Tibial nerve (tissue), 4 donors: ENCODE measurements at places on chromosomes 6 and 20.
A peak's percentile ranks its signal among the peaks of the same experiment; 100 is the strongest.

GRCh38 chr6:167050903-167051302, 51.7 kb downstream of the CEP43 start:
- H3K36me3 ChIP-seq, result no peaks in the 10 kb centered on the region
- H3K4me1 ChIP-seq, result no peaks in the 10 kb centered on the region
- H3K4me3 ChIP-seq, result no peak overlapping the region
- no peak for DNase-seq
- H3K27me3 ChIP-seq, result no peaks in the 10 kb centered on the region
- no peak overlapping the region for H3K27ac ChIP-seq

GRCh38 chr20:46145713-46146112, 27.6 kb downstream of the CD40 start:
- H3K36me3 ChIP-seq, result no peaks in the 10 kb centered on the region
- no peaks in the 10 kb centered on the region for H3K4me1 ChIP-seq
- H3K4me3 ChIP-seq, result no peak overlapping the region
- H3K27ac ChIP-seq, result no peak overlapping the region

GRCh38 chr20:2237059-2237458, 58.7 kb upstream of the TGM3 start:
- H3K4me3 ChIP-seq, result no peak overlapping the region
- H3K4me1 ChIP-seq, result peaks cover 20% of the 10 kb centered on the region
- H3K36me3 ChIP-seq, result no peaks in the 10 kb centered on the region
- no peaks in the 10 kb centered on the region for H3K27me3 ChIP-seq

DNA sequence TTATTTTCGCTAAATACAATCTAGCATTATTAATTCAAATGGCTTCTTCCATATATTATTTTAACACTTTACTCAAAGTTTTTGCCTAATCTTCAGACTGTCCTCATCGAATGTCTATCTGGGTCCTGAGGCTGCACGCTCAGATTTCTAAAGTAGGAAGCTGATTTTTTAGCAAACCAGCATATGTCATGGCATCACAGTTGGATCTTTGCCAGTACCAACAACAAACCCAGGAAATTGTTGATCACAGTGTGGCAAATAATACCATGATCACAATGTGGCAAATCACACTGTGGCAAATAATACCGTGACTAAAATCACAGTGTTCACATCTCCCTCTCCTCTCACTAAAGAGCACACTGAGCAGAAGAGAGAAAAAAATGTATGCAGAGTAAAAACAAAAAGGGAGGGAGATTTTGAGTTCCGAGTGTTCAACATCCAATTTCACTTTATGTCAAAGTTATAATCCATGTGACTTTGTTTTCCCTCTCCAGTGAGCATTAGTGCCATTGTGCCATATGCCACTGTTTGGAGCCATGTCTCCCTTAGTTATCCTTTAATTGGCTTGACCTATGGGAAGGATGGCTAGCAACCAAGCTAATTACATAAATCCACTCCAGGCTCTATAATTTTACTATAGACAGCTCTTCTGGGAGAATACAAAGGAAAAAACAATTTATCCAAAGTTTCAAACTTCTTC, 1059.6 kb downstream of the HACE1 start:
- no peaks in the 10 kb centered on the region for H3K27me3 ChIP-seq
- no peak overlapping the region for H3K4me3 ChIP-seq
- H3K4me1 ChIP-seq, result no peaks in the 10 kb centered on the region
- no peak overlapping the region for H3K27ac ChIP-seq
- DNase-seq, result no peak

- H3K27me3 ChIP-seq, result no peaks in the 10 kb centered on the region
- no peak for DNase-seq
- no peak overlapping the region for H3K4me3 ChIP-seq
- H3K4me1 ChIP-seq, result no peaks in the 10 kb centered on the region
Observed at GRCh38 chr6:67643281-67643680, 991.8 kb upstream of the ADGRB3 start.

DNA sequence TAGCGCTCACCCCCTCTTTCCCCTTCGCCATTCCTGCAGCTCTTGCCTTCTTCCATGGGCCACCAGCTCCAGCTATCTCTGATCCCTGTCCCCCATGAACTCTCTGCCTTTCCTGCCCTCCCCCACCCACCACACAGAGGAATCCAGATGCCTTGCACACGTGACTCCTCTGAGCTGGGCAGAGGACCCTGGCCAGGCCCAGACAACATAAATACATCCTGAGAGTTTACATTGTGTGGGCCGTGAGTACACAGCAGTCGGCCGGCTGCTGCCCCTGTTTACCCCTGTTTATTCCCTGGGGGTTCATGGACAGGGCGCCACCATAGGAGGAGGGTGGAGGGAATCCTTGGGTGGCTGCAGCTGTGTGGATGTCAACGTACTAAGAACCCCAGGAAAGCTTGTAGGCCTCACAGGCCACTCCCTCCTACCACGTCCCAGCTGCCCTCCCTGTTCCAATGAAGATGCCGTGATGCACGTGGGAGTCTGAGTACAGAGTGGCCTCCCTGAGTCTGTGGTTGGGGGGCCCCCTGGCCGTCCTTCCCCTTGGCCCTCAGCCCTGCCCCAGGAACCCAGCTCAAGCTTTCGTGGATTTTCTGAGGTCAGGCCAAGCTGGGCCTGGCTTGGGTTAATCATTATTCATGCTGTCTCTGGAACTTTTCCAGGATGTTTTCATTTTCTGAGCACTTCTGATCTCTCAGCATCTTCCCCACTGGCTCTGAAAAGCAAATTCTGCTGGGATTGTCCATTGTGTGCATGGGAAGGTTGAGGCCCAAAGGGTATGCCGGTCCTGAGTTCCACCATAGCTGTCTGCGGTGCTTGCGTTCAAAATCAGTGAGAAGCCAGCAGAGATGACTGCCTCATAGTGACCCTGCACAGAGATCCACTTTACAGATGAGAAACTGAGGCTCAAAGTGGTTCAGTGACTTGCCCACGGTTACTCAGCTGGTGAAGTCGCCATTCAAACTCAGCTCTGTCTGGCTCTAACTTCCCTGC, 136.3 kb downstream of the MRPL14 start:
- H3K4me3 ChIP-seq, result no peak overlapping the region
- H3K36me3 ChIP-seq, result no peaks in the 10 kb centered on the region
- no peak overlapping the region for H3K27ac ChIP-seq
- DNase-seq, result no peak
- H3K27me3 ChIP-seq, result no peaks in the 10 kb centered on the region

- peak; percentile 3 for DNase-seq
- H3K4me3 ChIP-seq, result no peak overlapping the region
- H3K27ac ChIP-seq, result no peak overlapping the region
- H3K27me3 ChIP-seq, result no peaks in the 10 kb centered on the region
- H3K4me1 ChIP-seq, result no peaks in the 10 kb centered on the region
- no peaks in the 10 kb centered on the region for H3K36me3 ChIP-seq
Observed at GRCh38 chr20:47544240-47544639, 42.6 kb downstream of the NCOA3 start.

DNA sequence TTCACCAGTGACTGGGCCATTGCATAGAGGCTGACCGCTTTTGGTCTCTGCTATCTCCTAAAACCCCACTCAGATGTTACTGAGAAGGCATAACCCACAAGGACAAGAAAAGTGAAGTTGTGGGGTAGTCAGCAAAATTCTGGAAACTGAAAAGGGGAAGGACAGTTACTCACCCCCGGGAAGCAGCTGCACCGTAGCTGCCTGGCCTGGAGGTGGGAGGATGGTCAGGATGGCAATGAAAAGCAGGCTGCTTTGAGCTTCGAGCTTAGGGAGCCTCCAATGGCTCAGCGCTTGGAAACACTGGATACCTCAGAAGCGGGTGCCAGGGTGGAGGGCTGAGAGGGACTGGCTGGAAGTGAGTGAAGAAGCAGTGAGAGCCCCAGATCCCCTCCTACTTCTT, 56.0 kb downstream of the KCNK5 start:
- no peak overlapping the region for H3K4me3 ChIP-seq
- H3K27me3 ChIP-seq, result no peaks in the 10 kb centered on the region
- DNase-seq, result no peak
- H3K36me3 ChIP-seq, result no peaks in the 10 kb centered on the region
- H3K27ac ChIP-seq, result no peak overlapping the region
- no peaks in the 10 kb centered on the region for H3K4me1 ChIP-seq

DNA sequence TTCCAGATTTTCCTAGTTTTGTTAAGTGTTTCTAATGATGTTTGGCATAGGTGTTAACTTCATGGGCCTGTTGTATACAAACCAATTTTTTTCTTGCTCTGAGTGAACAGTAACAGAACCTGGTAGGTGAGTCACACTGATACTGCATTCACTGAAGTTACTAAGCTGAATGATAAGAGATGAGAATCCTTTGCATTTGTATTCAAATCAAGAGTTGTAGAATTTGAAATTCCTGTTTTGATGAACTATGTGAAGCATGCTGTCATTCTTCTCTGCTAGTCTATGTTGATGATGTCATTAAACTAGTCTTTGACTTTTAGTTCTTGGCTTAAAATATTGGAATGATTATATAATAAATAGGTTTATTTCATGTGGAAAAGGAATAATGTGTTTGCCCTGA, 37.9 kb downstream of the PTPRA start:
- no peak overlapping the region for H3K27ac ChIP-seq
- H3K4me1 ChIP-seq, result peaks cover 6% of the 10 kb centered on the region
- H3K4me3 ChIP-seq, result no peak overlapping the region
- DNase-seq, result no peak
- H3K27me3 ChIP-seq, result no peaks in the 10 kb centered on the region

GRCh38 chr20:35021063-35021462, 65.4 kb downstream of the MYH7B start:
- no peaks in the 10 kb centered on the region for H3K4me1 ChIP-seq
- DNase-seq, result no peak
- peaks cover 77% of the 10 kb centered on the region for H3K36me3 ChIP-seq
- H3K27me3 ChIP-seq, result no peaks in the 10 kb centered on the region

- no peaks in the 10 kb centered on the region for H3K36me3 ChIP-seq
- no peak overlapping the region for H3K4me3 ChIP-seq
- no peak for DNase-seq
- no peaks in the 10 kb centered on the region for H3K27me3 ChIP-seq
Observed at GRCh38 chr20:6685626-6686025, 81.9 kb upstream of the BMP2 start.

GRCh38 chr20:1182106-1182505, 2.7 kb downstream of the TMEM74B start:
- H3K4me3 ChIP-seq, result no peak overlapping the region
- H3K27me3 ChIP-seq, result peaks cover 28% of the 10 kb centered on the region
- no peak overlapping the region for H3K27ac ChIP-seq

DNA sequence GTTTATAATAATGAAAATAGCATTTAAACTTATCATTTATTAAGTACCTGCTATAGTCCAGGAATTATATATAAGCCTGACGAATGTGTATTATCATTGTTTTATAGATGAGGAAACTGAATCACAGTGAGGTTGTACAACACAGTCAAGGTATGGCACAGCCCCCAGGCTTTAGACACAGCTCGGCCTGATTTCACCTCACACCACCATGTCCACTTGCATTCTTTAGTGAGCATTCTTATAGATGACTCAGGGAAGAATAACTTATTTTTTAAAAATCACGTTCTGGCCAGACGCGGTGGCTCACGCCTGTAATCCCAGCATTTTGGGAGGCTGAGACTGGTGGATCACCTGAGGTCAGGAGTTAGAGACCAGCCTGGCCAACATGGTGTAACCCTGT, 289.0 kb downstream of the SYNE1 start:
- no peaks in the 10 kb centered on the region for H3K4me1 ChIP-seq
- no peak overlapping the region for H3K27ac ChIP-seq
- H3K36me3 ChIP-seq, result peaks cover 94% of the 10 kb centered on the region
- H3K4me3 ChIP-seq, result no peak overlapping the region

DNA sequence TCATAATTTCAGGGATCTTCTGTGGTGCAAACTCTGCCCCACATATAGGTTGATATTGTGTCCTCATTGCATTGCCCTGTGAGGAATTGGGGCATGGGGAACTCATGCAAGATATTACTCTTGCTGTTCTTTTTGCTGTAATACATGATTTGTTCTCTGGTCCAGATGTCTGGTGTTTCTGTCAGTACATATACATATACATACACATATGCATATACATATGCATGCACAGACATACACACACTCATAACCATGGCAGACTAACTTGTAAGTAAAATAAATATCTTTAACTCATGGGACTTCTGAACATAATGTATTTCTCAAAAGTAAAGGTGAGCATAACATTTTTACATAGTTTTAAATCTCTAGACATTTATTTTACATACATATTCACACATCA, 438.3 kb downstream of the CD109 start:
- DNase-seq, result no peak
- no peaks in the 10 kb centered on the region for H3K4me1 ChIP-seq
- H3K36me3 ChIP-seq, result no peaks in the 10 kb centered on the region

DNA sequence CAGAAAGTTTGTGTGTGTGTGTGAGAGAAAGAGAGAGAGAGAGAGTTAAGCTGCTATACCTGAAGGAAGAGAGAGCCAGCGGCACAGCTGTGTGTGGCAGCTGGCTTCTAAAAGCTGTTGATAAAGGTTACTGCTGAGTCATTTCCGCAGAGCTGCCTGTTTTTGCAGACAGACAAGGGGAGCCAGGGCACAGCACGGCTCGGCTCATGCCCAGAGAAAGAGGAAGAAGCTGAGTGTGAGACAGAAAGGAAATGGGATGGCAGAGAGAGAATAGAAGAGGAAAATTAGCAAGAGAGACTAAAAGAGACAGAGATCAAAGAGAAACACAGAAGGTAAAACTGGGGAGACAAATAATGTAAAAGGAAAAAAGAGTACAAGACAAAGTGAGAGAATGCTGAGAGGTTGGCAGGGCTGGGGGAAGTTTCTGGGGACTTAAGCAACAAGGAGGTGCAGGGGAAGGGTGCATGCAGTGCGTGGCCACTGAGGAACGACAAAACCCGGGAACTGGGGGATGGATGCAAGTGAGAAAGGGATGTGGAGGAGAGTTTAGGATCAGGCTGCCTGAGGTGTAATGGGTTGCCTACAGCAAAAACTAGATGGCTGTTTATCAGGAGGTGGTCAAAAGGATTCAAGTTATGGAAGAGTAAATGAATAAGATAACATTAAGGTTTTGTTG, 22.7 kb downstream of the HLA-A start:
- peak overlapping the region; percentile 33 for H3K4me3 ChIP-seq
- peak overlapping the region; percentile 89 for H3K27ac ChIP-seq
- H3K36me3 ChIP-seq, result no peaks in the 10 kb centered on the region
- DNase-seq, result peak; percentile 61
- no peaks in the 10 kb centered on the region for H3K27me3 ChIP-seq

DNA sequence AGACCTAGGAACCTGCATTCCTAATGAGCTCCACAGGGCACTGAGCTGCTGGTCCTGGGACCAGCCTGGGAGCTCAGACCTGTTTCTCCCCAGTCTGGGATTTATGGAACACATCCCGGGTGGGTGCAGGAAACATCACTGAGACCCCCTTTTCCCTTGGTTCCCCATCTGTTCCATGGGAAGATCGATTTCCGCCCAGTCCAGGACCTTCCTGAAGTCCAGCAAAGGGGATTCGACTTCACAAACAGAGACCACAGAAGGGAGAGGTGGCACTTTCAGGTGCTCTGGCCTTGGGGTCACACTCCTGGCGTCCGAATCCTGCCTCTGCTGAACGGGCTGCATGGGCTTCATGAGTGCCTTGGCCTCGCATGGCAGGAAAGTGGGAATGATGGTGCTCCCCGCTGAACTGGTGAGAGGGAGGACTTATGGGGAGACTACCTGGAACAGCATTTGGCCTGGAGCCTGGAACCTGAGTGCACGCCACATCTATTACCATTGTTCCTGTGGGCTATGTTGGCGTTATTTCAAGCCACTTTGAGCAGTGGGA, 296.3 kb downstream of the TAF4 start:
- no peaks in the 10 kb centered on the region for H3K4me1 ChIP-seq
- H3K27me3 ChIP-seq, result no peaks in the 10 kb centered on the region
- DNase-seq, result no peak
- H3K4me3 ChIP-seq, result no peak overlapping the region
- H3K27ac ChIP-seq, result no peak overlapping the region
- H3K36me3 ChIP-seq, result no peaks in the 10 kb centered on the region
